ENCODE measurements at places on chromosomes 6 and 20.

DNA sequence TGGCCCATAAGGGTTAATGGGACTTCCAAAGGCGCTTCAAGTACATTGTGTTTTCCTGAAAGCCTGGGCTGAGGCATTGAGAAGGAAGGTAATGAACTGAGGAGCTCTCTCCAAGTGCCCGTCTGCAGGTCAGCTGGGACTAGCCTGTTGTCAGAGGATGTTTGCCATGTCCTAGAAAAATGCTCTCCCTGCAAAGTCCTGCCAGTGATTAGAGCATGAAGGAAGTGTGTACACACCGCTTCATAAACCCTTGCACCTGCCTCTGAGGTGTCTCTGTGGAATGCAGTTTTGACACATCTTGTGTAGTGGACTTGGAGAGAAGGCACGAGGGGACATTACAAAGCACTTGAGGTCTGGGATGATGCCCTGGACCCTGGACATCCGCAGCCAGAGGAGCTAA, 506.7 kb downstream of the KIF16B start:
- DNase-seq, result no peak

DNA sequence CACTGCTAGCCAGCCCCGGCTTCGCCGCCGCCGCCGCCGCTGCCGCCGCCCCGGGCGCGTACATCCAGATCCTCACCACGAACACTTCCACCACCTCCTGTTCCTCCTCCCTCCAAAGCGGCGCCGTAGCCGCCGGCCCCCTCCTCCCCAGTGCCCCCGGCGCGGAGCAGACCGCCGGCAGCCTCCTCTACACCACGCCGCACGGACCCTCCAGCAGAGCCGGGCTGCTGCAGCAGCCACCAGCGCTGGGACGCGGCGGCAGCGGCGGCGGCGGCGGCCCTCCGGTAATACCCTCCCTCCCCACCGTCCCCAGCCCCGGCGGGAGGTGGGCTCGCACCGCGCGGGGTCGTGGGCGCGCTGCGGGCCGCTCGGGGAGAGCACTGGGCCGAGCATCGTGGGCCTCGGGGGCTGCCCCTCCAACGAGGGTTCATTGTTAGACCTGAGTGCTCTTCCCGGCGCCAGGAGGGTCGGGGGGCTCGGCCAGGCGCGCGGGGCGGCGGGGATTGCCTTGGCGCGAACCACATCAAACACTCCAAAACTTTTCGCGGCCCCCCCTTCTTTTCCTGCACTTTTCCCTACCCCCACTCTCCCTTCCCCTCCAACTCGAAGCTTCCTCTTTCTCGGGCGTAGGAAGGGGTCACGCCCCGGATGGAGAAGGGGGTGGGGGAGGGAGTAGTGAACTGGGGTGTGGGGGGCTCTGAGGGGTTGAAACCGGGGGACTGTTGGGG, 827 bp downstream of the E2F3 start:
- peak; percentile 36 for DNase-seq

GRCh38 chr6:45541934-45542333, 164.2 kb upstream of the SUPT3H start:
- DNase-seq, result no peak

GRCh38 chr20:44651684-44652423, at the start of gene ADA:
Gene ADA (minus strand): TSS chr20:44651699. CDS start chr20:44651607, 92 bp downstream.
- DNase-seq, result peak; percentile 28

- no peak for DNase-seq
These were observed 7.4 kb downstream of the PERP start for GRCh38 chr6:138099832-138100231.

DNA sequence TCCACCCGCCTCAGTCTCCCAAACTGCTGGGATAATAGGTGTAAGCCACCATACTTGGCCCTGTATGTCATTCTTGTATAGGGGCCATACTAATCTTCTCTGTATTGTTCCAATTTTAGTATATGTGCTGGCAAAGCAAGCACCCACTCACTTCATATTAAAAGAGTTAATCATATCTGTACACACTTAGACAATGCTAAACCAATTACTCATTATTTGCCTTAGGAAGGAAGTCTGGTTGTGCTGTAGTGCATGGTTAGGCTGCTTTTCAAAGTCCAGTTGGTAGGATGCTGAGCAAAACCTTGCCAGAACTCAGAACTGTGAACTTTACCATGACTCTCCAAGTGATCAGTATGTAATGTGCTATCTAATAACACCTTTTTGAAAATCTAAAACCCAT, 88.6 kb downstream of the LIN28B start:
- no peak for DNase-seq

DNA sequence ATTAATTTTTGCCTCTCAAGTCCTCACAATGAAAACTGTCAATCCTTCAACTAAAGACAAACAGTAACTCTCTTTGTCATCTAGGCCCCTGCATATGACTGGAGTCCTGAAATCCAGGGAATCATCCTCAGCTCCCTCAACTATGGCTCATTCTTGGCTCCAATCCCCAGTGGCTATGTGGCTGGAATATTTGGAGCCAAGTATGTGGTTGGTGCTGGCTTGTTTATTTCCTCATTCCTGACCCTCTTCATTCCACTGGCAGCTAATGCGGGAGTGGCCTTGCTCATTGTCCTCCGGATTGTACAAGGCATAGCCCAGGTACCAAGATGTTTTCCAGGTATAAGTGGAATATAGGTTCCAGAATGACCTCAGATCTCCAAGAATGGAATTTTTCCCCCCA, 15.4 kb downstream of the SLC17A4 start:
- no peak for DNase-seq

DNA sequence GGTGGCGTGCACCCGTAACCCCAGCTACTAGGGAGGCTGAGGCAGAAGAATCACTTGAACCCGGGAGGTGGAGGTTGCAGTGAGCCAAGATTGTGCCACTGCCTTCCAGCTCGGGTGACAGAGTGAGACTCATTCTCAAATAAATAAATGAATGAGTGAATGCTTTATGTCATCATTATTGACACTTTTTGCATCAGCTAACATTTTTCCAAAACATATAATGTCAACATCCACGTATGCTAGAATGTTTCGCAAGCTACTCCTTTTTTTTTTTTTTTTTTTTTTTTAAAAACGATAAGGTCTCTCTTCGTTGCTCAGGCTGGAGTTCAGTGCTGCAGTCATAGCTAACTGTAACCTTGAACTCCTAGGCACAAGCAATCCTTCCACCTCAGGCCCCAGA, 72.2 kb downstream of the SENP6 start:
- DNase-seq, result no peak

DNA sequence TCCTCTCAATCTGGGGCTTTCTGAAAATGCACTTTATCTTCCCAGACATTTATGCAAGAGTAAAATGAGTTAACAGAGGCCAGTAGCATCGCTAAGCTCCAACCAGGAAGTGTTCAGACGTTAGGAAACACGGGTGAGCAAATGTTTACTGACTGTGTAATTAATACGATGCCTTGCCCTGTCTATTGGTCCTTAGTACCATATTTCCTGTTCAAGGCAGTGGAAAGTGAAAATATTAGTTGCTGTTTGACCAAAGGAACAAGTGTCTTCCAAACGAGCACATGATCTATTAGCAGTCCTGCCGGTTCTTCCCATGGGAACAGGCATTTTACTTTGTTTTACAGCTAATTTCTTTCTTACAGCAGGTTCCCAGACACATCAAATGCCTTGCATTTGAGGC, 311.1 kb upstream of the JAG1 start:
- DNase-seq, result no peak

DNA sequence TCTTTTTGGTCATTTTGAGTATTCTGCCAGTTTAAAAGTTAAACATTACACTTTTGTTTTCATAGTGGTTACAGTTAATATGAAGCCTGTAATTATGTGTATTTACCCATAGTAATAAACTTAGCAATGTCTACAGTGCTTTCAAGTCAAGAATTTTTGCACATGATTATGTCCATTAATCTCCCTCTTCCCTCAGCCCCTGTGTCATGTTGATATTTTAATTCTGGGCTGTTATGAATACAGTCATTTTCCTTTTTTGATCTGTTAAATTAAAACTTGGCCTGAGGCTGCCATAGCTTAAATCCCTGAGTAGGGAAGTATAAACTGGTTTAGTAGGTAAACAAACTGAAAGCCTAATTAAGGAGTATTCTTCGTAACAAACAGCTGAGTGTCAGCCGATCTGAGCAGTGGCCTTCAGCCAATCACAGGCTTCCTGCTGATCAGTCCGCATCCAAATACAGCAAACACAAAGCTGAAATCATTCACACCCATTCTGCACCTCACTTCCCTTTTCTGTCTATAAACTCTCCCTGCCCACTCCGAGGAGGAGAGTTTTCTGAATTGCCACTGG, 9.5 kb upstream of the SFT2D1 start:
- no peak for DNase-seq

DNA sequence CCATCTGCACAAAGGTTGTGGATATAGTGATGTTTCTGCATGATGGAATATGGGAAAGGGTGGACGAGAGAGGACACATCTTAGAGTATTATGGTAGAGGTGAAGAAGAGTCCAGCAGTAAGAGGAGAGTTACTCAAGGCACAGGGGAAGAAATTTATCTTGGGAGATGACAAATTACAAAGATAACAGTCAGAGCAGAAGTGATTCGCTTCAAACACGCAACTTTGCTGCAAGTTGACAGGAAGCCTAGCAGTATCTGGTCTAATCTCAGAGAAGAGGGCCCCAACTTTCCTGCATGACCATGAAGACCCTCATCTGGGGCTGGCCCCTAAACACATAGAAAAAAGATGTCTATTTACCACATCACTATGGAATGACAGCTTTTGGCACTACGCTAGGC, 1.2 kb upstream of the CALHM6 start:
- DNase-seq, result no peak

GRCh38 chr6:20400456-20401204, 1.0 kb upstream of the E2F3 start:
- DNase-seq, result peak; percentile 7

GRCh38 chr20:4828830-4829513, 107.3 kb downstream of the PRND start:
- no peak for DNase-seq

DNA sequence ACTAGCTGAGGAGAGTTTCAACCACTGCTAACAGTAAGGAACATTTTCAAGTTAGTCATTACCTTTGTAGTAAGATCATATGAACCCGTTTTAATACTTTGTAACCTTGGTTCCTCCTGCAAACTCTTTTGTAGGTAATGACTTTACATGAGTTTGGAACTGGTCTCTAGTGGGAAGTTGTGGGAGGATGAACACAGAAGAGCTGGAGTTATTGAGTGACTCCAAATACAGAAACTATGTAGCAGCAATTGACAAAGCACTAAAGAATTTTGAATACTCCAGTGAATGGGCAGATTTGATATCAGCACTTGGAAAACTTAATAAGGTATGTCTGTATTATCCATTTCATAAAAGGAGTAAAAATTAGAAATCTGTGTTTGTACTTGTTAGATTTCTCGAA, 29.3 kb downstream of the DOP1A start:
- no peak for DNase-seq

DNA sequence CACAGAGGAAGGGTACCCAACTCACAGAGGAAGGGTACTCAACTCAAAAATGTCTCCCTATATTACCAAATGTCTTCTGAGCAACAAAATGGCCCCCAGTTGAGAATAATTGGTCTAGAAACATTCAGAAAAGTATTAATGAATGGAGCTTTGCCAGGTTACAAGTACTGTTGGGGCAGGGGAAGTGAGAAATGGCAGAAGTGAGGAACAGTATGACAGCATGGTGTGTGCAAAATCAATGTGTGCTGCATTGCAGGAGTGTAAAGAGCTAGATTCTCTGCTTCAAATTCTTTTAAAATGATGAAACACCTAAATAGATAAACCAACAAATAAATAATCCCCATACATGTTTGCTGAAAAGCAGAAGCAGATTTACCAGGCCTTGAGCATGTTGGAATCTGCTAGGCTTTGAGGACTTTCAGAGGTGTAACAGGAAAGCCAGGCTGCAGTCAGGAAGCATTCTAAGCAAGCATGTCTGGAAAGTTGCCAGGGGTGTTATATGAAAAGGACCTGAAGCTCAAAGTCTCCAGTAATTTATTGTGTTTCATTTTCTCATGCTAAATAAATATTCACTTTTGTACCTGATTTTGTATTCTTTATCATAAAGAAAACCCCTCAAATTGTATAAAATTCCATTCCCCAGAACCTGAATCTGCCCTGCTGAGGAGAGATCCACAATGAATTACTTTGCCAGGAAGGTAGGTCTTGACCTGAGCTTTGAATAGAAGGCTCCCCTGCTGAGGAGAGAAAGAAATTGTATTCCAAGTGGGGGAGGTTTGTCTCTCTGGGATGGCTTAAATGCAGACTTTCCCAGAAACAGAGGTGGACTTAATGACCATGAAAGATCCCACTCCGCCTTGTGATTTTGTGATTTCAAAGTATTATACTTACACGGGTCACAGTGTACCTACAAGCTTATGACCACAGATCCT, 265.0 kb upstream of the MARCKS start:
- no peak for DNase-seq

- DNase-seq, result no peak
These were observed 17.8 kb downstream of the SS18L1 start for GRCh38 chr20:62161347-62161746.

DNA sequence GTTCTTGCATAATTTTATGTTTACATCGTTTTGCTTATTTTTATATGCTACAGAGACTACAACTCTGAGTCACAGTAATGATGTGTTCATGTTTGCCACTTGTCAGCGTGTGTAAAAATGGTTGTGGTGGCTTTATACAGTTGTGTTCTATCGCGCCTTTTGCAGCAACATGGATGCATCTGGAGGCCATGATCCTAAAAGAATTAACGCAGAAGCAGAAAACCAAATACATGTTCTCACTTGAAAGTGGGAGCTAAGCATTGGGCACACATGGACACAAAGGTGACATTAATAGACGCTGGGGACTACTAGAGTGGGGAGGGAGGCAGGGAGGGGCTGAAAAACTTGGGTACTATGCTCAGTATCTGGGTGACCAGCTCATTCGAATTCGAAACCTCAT, 996 bp upstream of the SEC23B start:
- DNase-seq, result no peak

DNA sequence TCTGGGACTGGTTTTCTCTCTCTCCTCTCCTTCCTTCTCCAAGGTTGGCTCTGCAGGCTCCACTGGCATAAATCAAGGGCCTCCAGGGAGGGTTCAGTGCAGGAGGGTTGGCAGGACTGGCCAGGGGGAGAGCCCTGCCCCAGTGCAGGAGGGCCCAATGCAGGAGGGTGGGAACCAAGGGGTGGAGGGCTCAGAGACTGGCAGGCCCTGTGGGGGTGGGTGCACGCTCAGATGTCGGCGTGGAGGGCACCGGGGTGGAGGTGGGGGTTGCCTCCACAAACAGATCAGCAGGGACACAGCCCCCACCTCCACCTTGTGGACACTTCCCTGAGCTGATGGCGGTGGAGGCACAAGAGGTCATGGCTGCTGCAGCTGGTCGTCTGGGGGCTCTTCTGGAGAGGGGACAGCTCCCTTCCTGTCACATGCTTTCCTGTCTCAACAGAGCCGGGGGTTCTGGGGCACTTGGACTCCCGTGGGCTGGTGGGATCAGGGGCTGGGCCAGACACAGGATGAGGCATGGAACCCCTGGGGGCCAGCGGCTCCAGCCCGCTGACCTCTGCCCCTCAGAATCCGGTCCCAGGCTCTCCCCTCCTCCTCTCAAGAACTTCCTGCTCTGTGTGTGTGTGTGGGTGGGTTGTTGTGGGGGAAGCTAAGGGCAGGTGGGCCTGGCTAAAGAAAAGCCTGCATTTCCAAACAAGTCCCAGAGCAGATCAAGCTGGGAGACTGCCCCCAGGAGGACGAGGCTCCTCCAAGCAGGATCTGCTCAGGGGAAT, 2.7 kb upstream of the ABHD16B start:
- no peak for DNase-seq

GRCh38 chr20:3326779-3327521, 80.5 kb downstream of the DNAAF9 start:
- DNase-seq, result no peak

- no peak for DNase-seq
These were observed 99.1 kb upstream of the KCNQ5 start for GRCh38 chr6:72522735-72523141.

- DNase-seq, result no peak
These were observed 28.3 kb downstream of the ZNF292 start for GRCh38 chr6:87183687-87184086.

Measured in stimulated activated CD4-positive, alpha-beta T cell treated with anti-CD3 and anti-CD28 coated beads, Interleukin-12 subunit alpha, Interleukin-12 subunit beta, amount 100 ng/mL, for 24 hours (primary cell).